Fibroblast of gingiva (primary cell): ENCODE measurements at places on chromosomes 3 and 15.

GRCh38 chr3:10585945-10586344 lies 80.6 kb upstream of the ATP2B2 start:
- DNase-seq, result no peak

- no peak for DNase-seq
Measured at GRCh38 chr3:181298421-181298820, 308.9 kb upstream of the DNAJC19 start.

GRCh38 chr15:80991421-80991820 lies 1.8 kb upstream of the MESD start:
- DNase-seq, result peak; percentile 89

DNA sequence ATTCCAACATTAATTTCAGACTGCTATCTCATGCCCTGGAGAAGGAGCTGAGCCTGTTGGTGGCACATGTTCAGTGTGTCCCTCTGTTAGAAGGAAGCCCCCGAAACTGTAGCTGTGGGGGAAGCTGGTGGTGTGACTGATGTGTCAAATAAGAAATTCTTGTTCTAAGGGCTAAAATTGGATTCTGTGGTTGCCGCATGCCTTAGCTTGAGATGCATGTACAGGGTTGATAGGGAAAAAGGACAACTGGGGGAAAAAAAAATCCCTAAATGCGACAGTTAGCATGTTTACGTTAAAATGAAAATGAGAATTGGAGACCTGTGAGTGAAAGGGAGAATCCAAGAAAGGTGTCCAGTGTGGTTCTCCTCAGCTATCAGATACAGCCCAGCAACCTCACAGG lies 58.6 kb downstream of the MED12L start:
- no peak for DNase-seq

DNA sequence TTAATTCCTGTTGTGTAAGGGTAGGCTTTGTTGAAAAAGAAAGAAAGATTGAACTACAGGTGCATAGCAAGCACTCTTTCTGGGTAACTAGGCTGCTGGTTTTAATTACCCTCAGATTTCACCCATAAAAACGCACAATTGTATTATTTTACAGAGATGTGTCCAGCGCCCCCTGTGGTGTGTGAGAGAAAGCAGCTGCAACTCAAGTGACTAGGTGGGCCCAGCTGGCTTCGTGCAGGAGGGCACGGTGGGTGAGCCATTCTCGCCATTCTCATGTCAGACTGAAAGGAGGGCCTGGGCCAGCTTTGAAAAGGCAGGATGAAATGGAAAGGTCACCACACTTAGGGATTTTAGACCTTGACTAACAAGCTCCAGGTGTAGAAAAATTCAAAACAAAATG lies 122.6 kb downstream of the LRIG1 start:
- DNase-seq, result no peak

GRCh38 chr15:100172356-100173024 lies 169.3 kb downstream of the ADAMTS17 start:
- DNase-seq, result no peak

DNA sequence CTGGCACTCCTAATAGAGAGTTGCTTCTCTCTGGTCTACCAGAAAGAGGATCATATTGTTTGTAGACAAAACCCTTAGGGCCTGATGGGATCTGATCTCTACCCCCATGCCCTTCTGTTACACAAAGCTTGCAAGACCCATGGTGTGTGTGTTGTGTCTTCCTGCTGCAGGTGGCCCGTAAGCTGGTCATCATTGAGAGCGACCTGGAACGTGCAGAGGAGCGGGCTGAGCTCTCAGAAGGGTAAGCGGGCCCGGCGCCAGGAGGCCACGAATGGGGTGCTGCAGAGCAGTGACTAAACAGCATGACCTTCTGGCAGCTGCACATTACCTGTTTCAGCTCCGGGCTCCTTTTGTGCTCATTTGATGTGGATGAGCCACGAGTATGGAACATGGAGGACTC lies 18.2 kb downstream of the TPM1 start:
- no peak for DNase-seq

- DNase-seq, result no peak
Measured at GRCh38 chr15:36449084-36449661, 130.3 kb upstream of the CDIN1 start.

DNA sequence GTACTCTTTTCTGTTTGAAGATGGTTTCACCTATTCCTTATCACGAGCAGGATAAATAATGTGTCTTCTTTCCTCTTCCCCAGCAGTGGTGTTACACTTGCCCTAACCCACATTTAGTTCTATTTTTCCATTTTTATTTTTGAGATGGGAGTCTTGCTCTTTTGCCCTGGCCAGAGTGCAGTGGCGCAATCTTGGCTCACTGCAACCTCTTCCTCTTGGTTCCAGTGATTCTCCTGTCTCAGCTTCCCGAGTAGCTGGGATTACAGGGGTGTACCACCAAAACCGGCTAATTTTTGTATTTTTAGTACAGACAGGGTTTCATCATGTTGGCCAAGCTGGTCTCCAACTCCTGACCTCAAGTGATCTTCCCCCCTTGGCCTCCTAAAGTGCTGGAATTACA lies 372.4 kb downstream of the FOXP1 start:
- DNase-seq, result no peak

GRCh38 chr3:147256739-147257138 lies 149.6 kb downstream of the ZIC4 start:
- DNase-seq, result no peak

DNA sequence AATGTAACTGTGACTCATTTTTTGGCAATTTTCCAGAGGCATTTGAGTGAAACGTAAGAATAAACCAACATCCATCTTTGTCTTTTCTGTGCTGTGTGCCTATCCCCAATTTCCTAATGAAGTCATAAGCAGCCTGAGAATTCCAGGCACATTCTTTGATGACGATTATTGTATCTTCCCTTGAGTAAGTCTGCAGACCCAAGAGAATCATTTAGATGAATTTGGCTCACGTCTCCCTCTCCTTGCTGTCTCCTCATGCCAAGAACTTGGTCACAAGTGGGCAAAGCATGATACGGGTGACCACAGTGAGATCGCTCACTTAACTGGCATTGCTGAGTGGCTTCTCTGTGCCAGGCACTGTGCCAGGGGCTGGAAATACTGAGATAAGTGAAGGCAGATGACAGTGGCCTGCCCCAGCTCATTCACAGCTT lies 384.5 kb upstream of the IL12A start:
- peak; percentile 73 for DNase-seq

DNA sequence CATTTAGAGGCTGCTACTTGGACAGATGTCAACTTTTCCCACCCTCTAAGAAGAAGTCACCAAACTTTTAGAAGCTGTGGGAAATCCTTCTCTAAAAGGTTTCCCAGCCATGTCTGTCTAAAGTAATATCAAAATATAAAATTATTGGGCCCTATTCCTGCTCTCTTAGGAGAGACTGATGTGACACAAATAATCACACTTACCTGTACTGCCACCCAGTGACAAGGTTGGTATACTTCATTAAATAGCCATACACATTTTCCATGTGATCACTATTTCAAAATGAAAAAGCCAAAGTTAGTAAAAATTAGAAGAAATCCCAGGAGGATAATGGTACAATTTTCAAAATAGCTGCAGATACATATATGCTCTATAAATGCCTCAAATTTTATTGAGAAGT lies 12.6 kb downstream of the OSBPL11 start:
- DNase-seq, result no peak

DNA sequence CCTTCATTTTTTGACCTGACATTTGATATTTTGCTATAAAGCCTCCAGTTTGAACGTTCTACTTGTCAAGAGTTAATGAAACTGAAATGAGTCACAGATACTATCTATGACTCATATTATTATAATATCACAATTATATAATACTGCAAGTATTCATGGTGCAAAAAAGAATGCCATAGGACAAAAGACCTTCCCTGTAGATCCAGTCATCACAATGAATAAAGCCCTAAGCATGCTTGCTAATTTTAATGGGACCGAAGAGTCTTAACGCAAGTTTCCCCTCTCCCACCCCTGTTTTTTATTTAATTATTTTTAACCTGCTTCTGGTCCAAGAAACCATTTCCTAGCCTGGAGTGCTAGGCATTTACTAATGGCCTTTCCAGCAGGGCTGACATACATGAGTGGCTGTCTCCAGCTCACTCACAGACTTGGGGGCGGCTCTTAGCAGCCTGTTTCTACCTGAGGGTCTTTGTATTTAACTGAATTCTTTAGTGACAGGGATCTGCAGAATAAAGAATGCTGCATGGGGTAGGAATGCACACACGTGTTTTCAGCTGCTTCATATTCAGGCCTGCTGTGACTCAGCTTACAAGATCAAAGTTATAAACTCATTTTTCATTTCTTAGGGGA lies 61.2 kb downstream of the THBS1 start:
- DNase-seq, result no peak

DNA sequence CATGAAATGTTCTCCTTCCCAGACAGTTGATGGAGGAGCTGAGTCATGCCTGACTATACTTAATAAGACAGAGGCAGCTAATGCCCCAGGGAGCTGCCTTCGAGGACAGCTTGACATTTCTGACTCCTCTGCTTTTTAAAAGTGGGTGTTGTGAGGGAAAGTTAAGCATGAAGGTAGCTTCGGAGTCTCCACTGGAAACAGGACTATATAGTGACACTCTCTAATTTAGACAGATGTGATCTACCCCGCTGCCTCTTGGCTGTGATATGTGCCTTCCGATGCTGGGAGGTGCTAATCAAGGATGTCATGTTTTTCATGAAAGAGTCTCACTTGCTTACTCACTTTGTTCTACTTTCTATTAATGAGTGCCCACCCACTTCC lies 72.7 kb downstream of the IL1RAP start:
- peak; percentile 38 for DNase-seq

DNA sequence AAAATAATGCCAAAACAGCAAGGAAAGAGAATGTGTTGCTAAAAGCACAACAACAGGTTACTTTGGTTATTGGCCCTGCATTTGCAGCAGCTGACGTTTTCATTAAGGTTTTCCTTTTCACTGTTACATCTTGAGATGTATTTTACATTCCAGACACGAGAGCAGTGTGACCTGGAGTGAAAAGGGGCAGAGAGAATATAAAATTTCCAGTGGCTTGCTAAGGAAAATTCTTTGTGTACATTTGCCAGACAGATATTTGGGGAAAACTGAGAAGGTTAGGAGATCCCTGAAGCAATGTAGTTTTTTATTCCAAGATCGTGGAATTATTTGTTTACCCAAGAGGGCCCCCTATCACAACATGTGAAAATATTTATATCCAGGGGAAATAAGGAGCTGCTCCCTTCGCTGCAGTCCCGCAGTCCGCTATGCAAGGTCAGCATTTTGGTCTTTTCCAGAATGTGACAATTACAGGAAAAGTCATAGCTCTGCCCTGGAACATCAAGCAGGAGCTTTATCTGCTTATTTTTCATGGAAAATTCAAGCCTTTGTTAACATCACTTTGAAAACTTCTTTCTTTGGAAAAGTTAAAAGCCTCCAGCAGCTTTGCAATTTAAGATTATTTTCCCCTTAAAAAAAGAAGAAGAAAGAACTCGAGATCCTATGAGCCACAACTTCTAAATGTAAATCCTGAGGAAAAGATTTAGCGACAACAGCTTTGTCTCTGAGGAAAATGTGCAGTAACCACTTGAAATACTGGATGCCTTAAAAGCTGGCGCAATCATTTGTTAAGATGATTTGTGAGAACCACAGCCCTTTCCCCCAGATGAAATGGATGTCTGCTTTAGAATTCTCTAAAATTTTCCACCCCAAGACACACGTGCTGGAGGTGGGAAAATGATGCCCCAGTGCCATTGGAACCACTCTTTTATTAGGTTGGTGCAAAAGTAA lies 256.4 kb upstream of the TPM1 start:
- peak; percentile 19 for DNase-seq

- DNase-seq, result no peak
Measured at GRCh38 chr3:133191818-133192217, 153.6 kb downstream of the TMEM108 start.

GRCh38 chr15:83556068-83556467 lies 97.9 kb upstream of the ADAMTSL3 start:
- DNase-seq, result no peak

GRCh38 chr15:29687939-29688505 lies 134.2 kb downstream of the TJP1 start:
- no peak for DNase-seq

DNA sequence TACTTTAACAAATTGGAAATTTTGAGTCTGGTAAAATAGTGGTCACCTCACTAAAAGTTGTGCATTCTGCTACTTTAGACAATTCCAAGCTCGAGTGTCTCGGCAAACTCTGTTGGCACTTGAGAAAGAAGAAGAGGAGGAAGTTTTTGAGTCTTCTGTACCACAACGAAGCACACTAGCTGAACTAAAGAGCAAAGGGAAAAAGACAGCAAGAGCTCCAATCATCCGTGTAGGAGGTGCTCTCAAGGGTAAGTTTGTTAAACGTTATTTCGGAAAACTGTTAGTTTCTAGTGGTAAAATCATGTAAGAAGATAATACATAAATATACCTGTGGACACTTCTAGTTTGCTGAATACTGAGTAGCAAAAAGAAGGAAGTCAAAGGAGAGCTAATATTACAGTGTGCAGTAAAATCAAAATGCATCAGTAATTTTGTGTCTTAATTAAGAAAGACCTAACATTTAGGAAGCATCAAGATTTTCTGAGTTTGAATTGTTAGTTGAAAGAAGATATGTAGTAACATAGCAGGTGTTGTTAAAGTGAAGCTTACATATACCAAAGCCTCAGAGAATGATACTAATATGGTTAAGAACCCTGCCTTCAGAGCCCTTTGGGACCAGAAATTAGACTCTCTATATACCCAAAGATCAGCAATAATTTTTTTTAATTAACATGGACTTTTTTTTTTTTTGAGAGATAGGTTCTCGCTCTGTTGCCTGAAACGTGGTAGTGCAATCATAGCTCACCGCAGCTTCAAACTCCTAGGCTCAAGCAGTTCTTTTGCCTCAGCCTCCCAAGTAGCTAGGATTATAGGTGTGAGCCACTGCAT lies 23.0 kb downstream of the BUB1B start:
- no peak for DNase-seq

- no peak for DNase-seq
Measured at GRCh38 chr3:13500133-13500885, 20.2 kb downstream of the HDAC11 start.

- DNase-seq, result no peak
Measured at GRCh38 chr15:57298843-57299550, 77.3 kb upstream of the CGNL1 start.

DNA sequence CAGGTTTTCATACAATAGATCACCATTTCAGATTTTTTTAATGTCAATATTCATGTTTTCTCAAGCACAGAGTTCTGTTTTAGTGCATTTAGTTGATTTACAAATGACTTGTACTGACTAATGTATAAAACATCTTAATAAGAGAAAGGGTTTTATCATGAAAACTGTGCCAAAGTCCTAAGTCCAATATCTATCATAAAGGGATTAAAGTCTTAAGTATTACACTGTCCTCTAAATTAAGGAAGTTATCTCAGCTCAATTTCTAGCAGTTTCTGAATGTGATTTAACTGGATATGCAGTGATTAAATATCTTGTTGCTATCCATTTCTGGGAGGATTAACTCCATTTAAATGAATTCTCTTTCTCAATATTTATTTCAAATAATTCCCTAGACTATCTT lies 381.1 kb upstream of the CNTN4 start:
- DNase-seq, result no peak

- DNase-seq, result peak; percentile 68
Measured at GRCh38 chr3:120780977-120781376, 38.4 kb downstream of the GTF2E1 start.
